Sigmoid colon (tissue), 7 donors: ENCODE measurements at places on chromosomes 11 and 22. TPM values are rescaled to one million over a fixed set of nuclear protein-coding genes. Genes with fewer than 3 reads are reported as not detected.

- no peaks in the 10 kb centered on the region for H3K27me3 ChIP-seq
- H3K4me3 ChIP-seq = no peak overlapping the region
- no peaks in the 10 kb centered on the region for H3K4me1 ChIP-seq
Measured at GRCh38 chr11:60184824-60185511, 2.1 kb upstream of the MS4A6A start.

The APOA1 gene
- total RNA-seq = 0.54 TPM

GRCh38 chr11:10650630-10651029 lies 42.9 kb downstream of the IRAG1 start:
- no peaks in the 10 kb centered on the region for H3K4me1 ChIP-seq
- no peak overlapping the region for H3K27ac ChIP-seq
- H3K4me3 ChIP-seq = no peak overlapping the region
- no peaks in the 10 kb centered on the region for H3K27me3 ChIP-seq
- H3K36me3 ChIP-seq = no peaks in the 10 kb centered on the region

GRCh38 chr11:74135127-74135840 lies 35.5 kb downstream of the C2CD3 start:
- no peak overlapping the region for H3K4me3 ChIP-seq
- no peaks in the 10 kb centered on the region for H3K36me3 ChIP-seq
- H3K4me1 ChIP-seq = peaks cover 21% of the 10 kb centered on the region
- H3K27ac ChIP-seq = no peak overlapping the region
- H3K27me3 ChIP-seq = no peaks in the 10 kb centered on the region
- no peak for DNase-seq

- no peaks in the 10 kb centered on the region for H3K4me1 ChIP-seq
- H3K36me3 ChIP-seq = no peaks in the 10 kb centered on the region
- H3K27ac ChIP-seq = no peak overlapping the region
- H3K4me3 ChIP-seq = no peak overlapping the region
- no peaks in the 10 kb centered on the region for H3K27me3 ChIP-seq
Measured at GRCh38 chr22:32932176-32932575, 126.0 kb downstream of the SYN3 start.

The CAPN5 gene
- 8.2 TPM for total RNA-seq
